ENCODE measurements at places on chromosomes 4 and X.

DNA sequence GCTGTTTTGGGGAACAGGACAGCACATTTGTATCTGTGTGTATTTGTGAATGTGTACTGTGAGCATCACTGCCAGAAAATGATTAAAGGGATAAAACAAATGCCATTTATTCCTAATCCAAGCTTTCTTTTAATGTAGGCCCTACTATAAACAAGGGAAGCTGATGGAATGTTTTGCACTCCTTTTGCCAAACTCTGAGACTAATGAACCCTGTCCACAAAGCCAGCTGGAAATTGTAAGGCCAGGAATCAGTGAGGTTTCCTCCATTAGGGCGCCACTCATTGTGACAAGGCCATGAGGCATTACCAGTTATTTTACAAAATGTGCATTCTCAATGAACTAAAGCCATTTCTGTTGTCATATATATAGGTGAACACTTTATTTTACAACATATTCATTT, 163.0 kb upstream of the NAP1L5 start:
- no peak for DNase-seq

DNA sequence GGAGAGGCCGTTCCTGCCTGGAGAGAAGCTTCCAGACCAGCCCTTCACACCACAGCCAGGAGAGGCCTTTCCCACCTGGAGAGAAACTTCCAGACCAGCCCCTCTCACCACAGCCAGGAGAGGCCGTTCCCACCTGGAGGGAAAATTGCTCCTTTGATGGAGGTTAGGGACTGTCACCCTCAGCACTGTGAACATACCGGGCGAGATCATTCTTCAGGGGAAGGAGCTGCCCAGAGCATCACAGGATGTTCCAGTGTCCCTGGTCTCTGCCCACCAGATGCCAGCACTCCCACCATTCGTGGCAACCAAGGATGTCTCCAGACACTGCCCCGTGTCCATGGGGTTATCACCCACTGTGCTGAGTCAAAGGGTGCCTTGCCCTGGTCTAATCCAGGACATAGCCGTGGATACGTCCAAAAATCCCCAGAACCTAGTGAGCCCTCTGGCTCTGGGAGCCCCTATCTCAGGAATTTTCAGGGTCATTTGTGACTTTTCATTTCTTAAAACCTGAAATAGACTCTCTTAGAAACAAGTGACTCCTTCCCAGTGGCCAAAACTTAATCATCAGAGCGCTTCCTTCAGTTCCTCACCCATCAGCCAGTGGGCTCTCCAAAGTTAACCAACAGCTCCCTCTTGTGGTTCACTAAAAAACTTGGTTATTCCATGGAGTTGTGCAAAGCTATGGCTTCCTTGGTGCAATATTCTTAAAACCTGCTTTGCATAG, 80.2 kb downstream of the CRMP1 start:
- peak; percentile 66 for DNase-seq

GRCh38 chr4:54784161-54784671, 126.5 kb downstream of the KIT start:
- no peak for DNase-seq

- no peak for DNase-seq
Observed at GRCh38 chr4:110640576-110640975, 17.7 kb upstream of the PITX2 start.

DNA sequence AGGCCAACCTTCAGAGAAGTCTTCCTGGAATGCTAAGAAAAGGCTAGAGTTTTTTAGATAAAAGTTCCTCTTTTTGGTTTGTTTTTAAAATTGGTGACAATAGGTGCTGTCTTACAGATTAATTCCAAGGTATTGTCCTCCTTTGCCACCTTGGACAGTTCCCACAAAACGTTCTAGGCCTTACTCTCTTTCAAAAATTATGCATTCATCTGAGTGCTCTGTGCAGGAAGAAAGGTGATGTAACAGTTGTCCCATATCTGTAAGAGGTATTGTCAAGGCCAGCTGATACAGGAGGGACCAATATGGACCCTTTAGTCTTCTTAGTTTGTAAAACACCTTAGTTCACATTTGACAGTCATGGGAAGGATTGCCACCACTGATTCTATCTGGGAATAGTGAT, 15.9 kb upstream of the CXCL5 start:
- DNase-seq, result no peak

DNA sequence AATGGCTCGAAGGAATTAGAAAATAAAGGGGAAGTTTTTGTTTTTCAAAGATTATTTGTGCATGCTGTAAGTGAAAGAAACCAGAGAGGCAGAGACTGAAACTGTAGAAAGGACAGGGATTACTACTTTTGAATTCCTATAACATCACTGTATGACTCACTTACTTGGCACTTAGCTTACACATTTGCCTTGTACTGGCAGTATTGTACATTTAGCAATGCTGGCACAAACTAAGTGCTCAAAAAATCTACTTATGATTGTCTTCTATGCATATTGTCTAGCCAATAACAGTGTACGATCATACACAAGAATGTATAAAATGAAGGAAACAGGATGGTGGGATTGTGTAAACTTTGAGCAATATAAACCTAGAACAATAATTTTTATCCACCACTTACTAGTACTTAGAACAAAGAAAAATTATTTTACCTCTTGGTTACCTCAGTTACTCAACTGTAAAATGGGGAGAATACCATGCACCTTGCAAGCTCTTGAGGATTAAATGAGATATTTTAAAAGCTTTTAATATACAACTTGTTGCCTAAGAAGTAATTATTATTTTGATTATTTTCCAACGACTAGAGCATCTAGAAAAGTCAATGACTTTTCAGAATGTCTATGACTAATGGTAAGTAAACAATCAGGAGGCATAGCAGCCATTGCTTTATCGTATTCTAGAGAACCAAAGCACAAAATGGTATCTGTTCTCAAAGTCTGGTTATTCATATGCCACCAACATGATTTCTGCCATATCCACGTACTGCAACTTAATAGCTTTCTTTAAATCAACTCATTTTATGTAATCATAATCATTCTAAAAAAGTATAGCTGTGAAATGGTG, 4.7 kb downstream of the FAM120C start:
- DNase-seq, result peak; percentile 37

DNA sequence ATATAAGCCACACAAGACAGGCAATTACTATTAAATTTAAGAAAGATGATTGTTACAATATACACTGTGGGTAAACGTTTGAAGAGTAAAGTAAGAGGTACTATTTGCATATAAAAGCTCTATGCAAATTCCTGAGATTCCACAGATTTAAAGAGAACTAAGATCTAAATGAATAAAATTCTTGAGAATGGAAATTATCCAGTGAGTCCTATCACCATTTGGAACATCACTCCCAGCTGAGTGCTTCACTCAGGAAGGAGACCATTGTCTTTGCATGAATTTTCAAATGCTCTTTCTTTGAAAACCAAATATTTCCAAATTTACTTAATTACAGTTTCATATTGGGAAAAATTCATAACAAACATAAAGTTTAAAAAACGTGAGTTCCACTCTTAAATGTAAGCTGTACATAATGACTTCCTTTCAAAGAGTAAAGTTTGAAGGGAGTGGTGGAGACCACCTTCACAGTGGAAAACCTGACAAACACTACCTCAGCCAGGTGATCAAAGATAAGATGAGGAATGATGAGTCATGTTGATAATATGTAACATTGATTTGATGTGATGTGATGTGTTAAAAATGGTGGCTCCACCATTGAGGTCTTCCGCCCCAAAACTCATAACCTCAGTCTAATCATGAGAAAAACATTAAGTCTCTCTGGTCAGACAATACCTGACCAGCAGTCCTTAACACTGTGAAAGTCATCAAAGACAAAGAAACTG, 159.9 kb downstream of the BANK1 start:
- DNase-seq, result no peak

DNA sequence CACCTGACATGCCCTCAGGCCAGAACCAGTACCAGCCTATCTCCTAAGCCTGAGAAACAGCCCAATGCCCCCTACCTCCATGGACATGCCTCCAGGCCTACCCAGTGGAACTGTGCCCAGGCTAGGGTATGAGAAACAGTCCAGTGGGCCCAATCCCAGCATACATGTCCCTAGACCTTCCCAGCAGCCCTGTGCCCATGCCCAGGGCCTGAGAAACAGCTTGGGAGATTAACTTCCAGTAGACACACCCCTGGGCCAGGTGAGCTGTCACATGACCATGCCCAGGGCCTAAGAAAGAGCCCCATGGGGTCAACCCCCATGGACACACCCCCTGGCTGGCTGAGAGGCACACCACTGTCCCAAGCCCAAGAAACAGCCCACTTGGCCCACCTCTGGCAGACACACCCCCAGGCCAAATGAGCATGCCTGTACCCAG, 78.8 kb downstream of the CBR4 start:
- no peak for DNase-seq

Measured in activated CD4-positive, alpha-beta T cell treated with anti-CD3 and anti-CD28 coated beads, Interleukin-2, amount 50 U/mL, for 16 hours (primary cell).